Stimulated activated CD4-positive, alpha-beta T cell treated with anti-CD3 and anti-CD28 coated beads, Interleukin-1b, Interleukin-23, amount 100 ng/mL, for 4 hours (primary cell): ENCODE measurements at places on chromosomes 3 and 15.

- DNase-seq, result no peak
These were observed 77.7 kb downstream of the USP13 start for GRCh38 chr3:179730506-179730905.

GRCh38 chr15:69601711-69602504, 149.3 kb downstream of the RPLP1 start:
- DNase-seq, result no peak

GRCh38 chr3:57555306-57555705, 768 bp upstream of the PDE12 start:
- DNase-seq, result no peak

DNA sequence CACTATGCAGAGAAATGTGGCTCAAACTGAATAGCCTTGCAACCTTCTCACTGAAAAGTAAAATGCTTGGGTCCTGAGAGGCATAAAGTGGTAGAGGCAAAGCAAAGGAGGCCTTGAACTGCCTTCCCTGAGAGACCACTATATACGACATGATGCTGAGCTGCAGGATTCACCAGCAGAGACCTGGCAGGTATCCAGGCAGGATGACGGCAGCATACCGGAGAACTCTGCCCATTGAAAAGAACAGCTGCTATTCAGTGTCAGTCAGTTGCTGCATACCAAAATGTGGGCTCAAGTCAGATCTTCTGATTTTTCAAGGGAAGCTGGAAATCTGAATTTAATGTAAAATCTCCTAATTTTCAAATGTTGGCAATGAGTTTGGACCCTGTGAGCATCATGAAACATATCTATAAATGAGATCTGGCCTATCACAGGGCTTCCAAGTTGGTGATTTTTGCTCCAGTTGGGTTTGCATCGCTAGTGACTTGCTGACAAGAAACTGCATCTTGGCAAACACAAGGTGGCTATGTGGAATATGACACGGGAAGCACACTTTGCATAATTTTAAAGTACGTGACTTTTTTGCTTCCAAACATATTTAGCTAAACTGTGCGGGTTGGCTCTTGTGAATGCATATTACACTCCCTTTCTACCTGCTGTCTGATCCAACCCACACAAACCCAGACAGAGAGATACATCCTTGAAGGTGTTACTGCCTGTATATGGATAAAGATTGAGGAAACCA, 529.0 kb downstream of the AGBL1 start:
- no peak for DNase-seq

DNA sequence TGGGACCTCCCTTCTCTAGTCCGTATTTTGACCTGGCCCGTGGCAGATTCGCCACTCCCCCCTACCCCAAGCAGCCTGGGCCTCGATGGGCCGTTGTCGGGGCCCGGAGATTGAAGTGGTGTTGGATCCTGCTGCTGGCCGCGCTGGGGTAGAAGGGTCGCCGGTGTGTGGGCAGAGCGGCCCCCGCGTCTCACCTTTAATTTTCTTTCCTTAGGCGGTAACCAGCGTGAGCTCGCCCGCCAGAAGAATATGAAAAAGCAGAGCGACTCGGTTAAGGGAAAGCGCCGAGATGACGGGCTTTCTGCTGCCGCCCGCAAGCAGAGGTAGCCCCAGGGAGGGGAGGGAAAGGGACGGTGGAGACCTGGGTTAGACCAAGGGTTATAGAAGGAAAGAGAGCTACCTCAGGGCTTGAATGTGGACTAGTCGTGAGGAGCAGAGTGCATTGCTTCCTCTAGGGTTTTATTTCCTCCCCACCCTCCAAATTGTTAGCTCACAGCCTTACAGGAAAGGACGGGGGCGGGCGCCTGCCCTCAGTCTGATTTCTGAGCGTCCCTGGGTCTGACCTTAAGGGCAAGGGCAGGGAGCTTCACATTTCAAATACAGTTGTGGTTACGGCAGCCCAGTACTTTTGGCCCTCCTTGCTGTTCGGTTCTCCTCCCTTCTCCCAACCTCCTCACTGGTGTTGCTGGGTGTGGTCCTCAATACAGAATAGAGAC, 799 bp downstream of the SERF2 start:
- DNase-seq, result no peak

DNA sequence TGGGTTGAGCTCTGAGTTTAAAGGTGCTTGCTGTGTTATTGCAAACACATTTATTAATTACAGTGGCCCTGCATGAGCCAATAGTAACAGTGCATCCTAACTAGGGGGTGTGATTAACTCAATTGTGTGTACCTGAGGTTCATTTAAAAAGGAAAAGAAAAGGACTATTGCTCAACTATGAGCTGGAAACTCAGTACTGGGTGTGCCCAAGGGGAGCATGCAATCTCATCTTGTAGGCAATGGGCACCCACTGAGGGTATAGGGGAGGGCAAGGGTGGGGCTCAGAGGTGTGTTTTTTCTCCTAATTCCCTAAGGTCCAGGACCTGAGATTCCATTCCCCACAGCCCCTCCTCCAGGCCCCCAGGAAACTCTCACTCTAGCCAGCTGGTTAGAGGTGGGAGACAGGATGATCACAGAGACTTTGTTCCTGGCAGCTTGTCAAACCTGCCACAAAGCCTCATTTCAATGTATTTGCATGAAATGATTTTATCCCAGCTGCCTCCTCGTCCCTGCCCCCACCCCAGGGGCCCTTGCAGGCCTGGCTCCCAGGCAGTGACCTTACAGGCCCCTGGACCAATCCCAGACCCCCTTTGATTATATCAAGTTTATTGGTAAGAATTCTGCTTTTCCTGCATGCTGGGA, 220.7 kb downstream of the TBC1D2B start:
- DNase-seq, result no peak

- DNase-seq, result no peak
These were observed 272.0 kb upstream of the ATP11B start for GRCh38 chr3:182521339-182521738.

DNA sequence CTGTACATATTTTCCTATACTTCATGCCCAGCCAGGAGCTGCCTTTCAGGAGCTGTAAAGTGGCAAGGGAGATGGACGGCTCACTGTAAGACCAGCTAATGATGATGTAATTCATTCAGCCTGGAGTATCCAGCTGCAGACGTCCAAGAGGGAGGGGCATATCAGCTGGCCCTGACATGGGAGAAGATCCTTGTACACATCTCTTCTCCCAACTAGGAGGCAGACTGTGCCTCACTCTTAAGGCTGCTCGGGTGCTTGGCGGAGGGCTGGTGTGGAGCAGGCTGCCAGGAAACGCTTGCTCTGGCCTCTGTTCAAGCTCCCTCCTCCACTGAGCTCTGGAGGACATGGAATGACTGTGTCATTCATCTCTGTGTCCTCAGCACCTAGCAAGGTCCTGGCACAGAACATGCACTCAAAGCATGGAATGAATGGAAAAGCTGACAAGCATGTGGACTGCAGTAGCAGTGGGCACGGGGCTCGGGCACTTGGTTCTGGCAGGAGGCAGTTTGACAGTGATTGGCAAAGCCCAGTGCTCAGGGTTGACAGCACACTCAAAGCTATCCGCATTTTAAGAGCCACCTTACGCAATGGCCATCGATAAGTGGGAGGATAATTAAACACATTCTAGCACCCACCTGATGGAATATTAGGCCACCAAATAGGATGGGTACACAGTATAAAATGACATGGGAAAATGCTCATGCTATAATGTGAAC, 72.4 kb downstream of the TBC1D2B start:
- no peak for DNase-seq

DNA sequence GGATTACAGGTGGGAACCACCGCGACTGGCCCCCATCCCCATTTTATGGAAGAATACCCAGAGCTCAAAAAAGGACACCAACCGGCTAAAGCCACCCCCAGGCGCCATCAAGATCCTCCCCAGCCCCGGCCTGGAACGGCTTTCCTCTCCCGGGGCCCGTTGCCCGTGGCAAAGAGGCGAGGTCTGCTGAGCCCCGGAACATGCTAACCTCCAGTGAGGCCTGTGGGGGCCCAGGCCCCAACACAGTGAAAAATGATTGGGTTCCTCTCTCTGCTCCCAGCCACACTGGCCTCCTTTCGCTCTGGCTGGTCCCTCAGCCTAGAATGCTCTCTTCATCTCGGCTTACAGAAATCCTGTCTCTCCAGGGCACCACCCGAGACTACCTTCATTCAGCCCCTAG, 46.5 kb upstream of the SMAD6 start:
- DNase-seq, result no peak

DNA sequence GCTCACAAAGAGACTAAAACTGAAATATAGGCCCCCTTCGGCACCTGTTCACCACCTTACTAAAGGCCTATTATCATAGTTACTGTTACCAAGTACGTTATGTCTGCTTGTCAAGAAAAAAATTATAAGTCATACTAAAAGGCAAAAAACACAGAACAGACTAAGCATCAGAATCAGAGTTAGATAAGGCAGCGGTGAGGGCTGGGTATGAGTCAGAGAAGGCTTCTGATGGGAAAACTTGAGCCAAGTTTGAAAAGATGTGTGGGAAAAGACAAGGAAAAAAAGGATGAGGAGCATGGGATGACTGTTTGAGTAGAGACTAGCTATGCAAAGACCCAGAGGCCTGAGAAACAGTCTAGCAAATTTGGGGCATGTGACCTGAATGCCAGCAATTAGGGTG, 387.2 kb upstream of the SGO1 start:
- DNase-seq, result no peak

- no peak for DNase-seq
These were observed 17.9 kb downstream of the PSTPIP1 start for GRCh38 chr15:77012868-77013267.
